ENCODE measurements at places on chromosomes 12 and 14. TPM values are rescaled to one million over a fixed set of nuclear protein-coding genes. Genes with fewer than 3 reads are reported as not detected.

- DNase-seq, result no peak
Observed at GRCh38 chr12:113077057-113077858, 20.7 kb downstream of the DTX1 start.

IGFBP6 gene
- 54.3 TPM for total RNA-seq

DNA sequence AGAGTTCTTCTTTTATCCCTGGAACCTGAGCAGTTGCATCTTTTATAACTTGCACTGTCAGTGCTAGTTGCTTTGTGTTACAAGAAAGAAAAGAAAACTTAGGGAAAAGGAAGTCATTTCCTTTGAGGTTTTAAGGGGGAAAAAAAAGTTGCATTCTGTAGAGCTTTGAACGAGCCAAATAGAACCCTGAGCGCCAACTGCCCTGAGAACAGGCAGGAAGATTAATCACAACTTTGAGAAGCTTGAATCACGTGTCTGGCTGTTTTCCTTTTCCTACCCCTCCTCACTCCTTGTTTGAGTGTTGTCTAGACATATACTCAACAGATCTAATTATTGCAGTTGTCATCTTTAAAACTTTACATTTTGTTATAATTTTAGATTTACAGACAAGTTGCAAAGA is 12.5 kb downstream of the PCNX1 start:
- no peak for DNase-seq

GRCh38 chr12:5972387-5972786 is 27.3 kb upstream of the ANO2 start:
- DNase-seq, result no peak

RTL1 gene
- total RNA-seq, result not detected

GRCh38 chr12:7282844-7283243 is 21.0 kb upstream of the ACSM4 start:
- no peak for DNase-seq

DNA sequence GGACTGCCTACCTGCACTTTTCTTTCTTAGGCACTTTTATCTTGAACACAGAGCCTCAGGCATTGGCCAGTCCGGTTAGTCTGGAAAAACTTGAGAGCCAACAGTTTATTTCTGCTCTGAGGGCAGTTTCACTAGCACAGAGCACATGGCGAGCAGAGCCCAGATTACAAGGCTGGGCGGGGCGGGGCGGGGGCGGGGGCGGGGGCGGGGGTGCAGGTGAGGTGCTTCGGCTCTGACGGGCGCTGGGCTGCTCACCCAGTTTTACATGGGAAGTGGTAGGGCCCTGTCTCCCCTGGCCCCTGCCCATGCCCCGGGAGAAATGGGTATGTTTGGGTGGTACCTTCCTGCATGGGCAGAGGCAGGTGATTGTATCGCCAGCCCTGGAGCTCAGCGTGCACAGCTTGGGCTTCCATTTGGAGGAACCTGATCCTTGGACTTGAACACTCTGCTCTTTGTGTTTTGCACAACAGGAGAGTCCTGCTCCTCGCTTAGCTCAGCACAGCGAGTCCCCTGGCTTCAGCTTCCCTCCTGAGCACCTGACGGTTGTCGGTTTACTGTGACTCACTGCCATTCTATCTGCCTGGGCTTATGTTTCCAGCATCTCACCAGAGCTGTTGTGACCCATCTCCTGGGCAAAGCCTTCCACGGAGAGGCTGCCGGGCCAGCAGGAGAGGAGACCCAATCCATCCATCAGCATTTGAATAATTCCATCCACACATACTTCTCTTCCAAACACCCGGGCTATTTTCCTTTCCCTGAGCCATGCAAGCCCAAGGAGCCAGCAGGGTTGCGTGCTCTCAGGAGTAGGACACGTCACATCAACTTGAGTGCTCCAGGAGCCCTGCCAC is 108.5 kb downstream of the ARF6 start:
- no peak for DNase-seq

DNA sequence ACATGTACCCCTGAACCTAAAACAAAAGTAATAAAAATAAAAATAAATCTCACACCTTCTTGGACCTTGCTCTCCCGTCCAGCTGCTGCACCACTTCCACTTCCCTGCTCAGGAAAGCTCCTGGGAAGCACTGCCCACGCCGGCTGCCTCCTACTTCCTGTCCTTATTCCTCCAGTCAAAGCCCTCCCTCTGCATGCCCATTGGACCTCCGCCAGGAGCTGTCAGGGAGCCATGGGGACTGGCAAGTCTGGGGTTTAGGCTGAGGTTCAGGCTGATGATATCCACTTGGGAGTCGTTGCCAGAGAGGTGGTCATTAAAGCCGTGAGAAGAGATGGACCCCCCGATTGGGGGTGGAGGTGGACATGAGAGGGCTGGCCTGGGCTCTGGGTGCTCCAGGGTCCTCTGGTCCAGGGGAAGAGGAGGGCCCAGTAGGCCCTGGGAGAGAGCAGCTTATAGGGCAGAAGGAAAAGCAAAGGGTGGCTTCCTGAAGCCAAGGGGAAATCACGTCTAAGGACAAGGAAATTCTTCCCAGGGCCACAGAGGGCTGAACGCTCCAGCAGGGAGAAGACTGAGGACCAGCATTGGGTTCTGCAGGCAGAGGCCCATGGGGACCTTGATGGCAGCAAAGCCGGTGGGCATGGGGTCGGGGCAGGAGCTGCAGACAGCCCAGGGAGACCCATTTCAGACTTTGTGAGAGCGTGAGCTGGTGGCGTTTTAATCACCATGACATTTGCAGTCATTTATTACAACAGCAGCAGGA is 78.7 kb downstream of the FZD10 start:
- DNase-seq, result no peak

PLA2G1B gene
- not detected for total RNA-seq

GRCh38 chr12:69474456-69474855 is 4.3 kb downstream of the FRS2 start:
- no peak for DNase-seq

SPX gene
- total RNA-seq, result 12.4 TPM

- DNase-seq, result no peak
Observed at GRCh38 chr12:48069241-48069640, 36.6 kb downstream of the SENP1 start.

- no peak for DNase-seq
Observed at GRCh38 chr14:44339862-44340261, 167.2 kb downstream of the FSCB start.

CMA1 gene
- 1.3 TPM for total RNA-seq

DNA sequence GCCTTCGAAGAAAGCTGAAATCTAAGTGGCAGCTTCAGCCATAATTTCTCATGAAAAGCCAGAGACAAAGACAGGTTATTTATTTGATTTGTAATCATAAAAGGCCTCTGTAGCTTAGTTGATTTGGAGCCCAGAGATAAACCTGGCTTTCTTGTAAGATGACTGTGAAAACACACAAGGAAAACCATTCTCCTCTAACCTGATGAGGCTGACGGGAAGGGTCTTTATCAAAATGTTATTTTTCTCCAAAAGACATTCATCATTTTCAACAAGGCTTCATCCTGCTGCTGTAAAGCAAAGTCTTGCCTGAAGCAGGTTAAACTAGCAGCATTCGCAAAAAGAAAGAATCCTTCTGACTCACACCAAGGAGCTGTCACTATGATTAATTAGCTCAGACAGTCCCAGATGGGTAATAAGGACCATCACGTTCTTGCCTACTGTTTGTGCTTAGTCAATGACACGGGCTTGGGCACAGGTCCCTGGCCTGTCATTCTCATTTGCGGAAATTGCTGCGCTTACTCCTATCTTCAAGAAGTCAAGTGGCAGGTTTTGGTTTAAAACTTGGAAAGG is 286.6 kb downstream of the C12orf75 start:
- DNase-seq, result no peak

TEX52 gene
- not detected for total RNA-seq

ZC2HC1C gene
- total RNA-seq, result 11.4 TPM

TEX22 gene
- total RNA-seq, result 2.4 TPM

PZP gene
- 0.30 TPM for total RNA-seq

DNA sequence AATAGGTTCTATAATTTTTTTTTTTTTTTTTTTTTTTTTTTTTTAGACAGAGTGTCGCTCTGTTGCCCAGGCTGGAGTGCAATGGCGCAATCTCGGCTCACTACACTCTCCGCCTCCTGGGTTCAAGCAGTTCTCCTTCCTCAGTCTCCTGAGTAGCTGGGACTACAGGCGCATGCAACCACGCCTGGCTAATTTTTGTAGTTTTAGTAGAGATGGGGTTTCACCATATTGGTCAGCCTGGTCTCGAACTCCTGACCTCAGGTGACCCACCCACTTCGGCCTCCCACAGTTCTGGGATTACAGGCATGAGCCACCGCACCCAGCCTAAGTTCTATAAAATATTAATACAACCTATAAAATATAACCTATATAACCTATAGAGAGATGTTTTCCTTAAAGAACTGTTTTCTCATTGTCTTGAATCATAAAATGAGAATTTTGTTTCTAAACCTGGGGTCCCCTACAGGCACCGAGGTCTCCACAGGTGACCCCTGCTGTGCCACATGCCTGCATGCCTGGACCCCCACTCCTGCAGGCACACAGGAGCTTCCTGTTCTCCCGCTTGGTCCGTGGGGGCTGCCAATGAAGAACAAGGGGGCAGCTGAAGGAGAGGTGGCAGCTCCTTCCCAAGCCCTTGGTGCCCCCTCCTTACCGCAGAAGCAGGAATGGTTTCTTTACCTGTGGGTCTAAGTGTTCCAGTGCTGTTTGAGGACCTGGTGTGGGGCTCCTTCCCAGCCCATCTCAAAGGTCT is 70.9 kb upstream of the ZFP36L1 start:
- no peak for DNase-seq

DNA sequence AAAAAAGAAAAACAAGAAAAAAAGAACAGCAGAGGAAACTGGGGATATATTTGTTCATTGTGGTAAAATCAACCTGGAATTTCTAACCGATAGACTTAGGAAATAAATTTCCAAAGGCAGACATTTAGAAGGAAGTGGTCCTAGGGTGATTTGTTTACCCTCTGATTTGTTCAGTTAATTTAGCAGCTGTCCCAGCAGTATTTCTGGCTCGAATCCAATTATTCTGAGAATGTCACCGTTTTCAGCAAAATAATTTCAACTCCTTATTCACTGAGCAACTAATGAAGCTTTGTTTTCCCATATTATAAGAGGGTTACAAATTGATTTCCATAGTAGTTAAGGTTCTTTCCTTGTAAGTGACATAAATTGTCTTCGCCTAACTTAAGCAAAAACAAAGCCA is 285.2 kb upstream of the SYT10 start:
- DNase-seq, result no peak

MIP gene
- not detected for total RNA-seq

FAIM2 gene
- 20.5 TPM for total RNA-seq

TMEM132C gene
- 2.6 TPM for total RNA-seq

DNA sequence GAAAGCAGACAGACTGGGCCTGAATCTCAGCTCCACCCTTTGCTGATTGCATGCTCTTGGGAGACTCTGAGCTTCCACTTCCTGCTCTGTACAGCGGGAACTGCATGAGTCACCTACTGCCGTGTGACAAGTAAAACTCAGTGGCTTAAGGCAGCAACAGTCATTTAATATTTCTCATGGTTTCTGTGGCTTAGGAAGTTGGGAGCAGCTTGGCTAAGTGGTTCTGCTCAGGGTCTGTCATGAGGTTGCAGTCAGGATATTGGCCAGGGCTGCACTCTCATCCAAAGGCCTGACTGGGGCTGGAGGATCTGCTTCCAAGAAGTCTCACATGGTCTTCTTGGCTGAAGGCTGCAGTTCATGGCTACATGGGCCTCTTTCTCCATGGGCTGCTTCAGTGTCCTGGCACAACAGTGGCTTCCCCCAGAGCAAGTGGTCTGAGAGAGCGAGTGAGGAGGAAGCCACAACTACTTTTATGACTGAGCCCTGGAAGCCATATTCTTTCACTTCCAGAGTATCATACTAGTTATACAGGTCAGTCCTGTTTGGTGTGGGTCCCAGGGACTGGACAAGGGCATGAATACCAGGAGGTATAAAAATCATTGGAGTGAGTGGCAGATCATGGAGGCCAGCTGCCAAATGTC is 49.7 kb downstream of the FAM222A start:
- no peak for DNase-seq

DNA sequence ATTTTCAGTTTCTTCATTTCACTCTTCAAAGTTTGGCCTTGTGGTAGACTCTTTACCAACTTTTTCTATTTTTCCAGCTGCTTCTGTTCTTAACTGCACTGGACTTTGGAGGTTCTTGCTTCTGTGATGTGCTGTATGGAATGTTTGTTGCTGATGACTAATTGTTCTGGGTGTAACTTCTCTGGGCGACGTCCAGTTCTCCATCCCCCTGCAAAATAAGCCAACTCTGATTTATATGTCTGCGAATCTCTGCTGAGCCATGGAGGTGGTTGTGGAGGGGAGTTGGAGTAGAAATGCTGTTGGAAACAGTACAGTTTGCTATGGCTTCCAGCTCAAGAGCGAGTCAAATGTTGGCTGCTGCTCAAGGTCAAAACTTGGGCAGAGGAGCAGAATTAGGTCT is 113.9 kb upstream of the DYRK2 start:
- DNase-seq, result no peak

BMAL2 gene
- 1.2 TPM for total RNA-seq

All from Right ventricle myocardium inferior (tissue), 1 donor.